ENCODE measurements at places on chromosomes 7 and 10. TPM values are rescaled to one million over a fixed set of nuclear protein-coding genes. Genes with fewer than 3 reads are reported as not detected.

The PKD2L1 gene
- not detected for polyA plus RNA-seq

The SYT15B gene
- 2.0 TPM for polyA plus RNA-seq

The C10orf105 gene
- 1.1 TPM for polyA plus RNA-seq

The TAF6 gene
- 18.2 TPM for polyA plus RNA-seq

The SPDYE16 gene
- not detected for polyA plus RNA-seq

The ASB10 gene
- polyA plus RNA-seq = not detected

The CCL24 gene
- not detected for polyA plus RNA-seq

The GRM3 gene
- polyA plus RNA-seq = not detected

The SLC13A1 gene
- not detected for polyA plus RNA-seq

GRCh38 chr10:59654007-59654406 lies 55.6 kb downstream of the SLC16A9 start:
- DNase-seq = no peak

GRCh38 chr7:12647364-12648219 lies 39.8 kb upstream of the ARL4A start:
- no peak for DNase-seq

DNA sequence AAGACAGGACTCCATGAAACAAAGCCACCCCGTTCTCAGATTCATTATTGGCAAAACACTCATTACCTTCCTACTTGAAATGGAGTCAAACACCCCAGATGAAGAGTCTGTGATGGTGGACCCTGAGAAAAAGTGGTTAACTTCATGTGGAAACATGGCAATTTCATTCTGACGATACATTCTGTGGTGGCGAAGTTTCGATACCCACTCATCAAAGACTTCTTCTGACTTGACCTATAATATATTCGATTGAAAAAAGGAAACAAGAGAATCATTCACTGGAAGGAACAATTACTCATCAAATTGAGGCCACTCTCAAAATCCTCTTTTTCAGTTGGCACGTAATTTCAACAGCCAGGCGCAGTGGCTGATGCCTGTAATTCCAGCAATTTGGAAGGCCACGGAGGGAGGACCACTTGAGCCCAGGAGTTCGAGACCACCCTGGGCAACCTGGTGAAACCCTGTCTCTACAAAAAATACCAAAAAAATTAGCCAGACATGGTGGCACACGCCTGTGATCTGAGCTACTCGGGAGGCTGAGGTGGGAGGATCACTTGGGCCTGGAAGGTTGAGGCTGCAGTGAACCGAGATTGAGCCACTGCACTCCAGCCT lies 108.8 kb upstream of the GSDME start:
- DNase-seq = no peak

DNA sequence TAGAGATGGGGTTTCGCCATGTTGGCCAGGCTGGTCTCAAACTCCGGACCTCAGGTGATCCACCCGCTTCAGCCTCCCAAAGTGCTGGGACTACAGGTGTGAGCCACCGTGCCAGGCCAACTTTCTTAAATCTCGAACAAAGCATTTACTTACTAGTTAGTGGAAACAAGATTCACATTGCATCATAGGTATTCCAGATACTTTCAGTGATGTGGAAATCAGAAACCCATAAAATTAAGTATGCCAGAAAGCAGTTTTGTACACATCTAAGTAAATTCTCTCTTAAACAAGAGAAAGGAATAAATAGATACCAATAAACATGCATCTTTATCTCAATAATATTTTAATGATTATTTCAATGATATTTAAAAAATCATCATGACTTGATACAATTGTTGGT lies 75.5 kb downstream of the DGKI start:
- peak; percentile 42 for DNase-seq

DNA sequence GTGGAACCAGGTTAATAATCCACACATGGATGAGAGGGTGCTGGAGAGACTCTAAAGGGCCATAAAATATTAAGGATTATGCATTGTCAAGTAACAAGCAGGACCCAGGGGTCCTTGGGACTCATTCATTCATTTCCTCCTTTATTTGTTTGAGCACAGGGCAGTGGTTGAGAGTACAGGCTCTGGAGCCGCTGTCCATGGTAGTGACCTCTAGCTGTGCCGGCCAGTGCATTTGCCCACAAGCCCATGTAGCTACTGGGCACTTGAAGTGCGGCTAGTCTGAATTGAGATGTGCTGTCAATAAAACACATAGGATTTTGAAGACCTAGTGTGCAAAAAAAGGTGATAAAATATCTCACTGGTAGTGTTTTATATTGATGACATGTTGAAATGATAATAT lies 137.6 kb downstream of the C10orf105 start:
- DNase-seq = no peak

- DNase-seq = no peak
Observed at GRCh38 chr10:96921655-96922054, 89.6 kb downstream of the LCOR start.

- DNase-seq = no peak
Observed at GRCh38 chr10:81177651-81178244, 640.0 kb downstream of the SH2D4B start.

- no peak for DNase-seq
Observed at GRCh38 chr7:11297764-11298163, 324.1 kb downstream of the PHF14 start.

DNA sequence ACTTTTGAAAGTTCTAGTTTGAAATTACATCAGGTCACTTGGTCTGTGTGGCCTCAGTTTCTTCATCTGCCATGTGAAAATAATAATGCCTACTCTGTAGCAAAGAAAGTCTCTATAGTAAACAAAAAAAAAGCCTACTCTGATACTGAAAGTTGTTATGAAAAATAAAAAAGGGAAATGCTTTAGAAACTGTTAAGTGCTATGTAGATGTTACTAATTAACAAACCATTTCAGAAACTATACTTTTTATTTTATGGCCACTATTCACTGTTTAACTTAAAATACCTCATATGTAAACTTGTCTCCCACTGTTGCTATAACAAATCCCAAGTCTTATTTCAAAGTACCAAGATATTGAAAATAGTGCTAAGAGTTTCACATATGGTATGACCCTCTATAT lies 50.6 kb downstream of the CFTR start:
- DNase-seq = no peak

DNA sequence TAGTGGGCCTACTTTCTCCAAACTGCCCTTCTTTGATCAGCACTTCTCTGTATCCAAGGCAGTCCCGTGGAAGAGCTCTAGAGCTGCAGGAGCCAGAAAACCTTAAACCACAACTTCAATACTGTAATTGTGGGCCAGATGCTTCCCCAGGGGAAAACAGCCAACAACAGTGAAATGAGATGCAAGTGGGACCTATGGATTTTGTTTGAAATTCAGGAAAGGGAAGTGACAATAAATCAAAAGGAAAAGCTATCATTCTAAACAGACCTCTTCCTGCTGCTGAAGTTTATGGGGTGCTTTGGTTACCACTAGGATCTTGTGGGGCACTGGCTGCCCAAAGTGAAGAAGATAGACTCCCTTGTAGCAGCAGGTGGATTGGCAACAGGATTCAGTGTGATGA lies 1031.7 kb downstream of the LRMDA start:
- no peak for DNase-seq

DNA sequence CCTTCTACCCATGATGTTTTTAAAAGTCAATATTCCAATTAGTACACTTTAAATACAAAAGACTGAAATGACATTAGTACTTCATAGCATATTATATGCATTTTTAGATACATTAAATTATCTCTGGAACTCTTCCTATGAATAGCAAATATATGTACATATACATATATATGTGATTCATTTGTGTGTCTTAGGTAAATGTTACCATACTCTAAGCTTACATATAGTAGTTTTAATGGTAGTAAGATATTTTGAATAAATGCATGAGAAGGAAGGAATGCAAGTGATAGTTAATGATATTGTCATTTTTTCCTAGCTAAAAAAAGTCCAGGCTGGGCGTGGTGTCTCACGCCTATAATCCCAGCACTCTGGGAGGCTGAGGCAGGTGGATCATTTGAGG lies 46.0 kb upstream of the CSTF2T start:
- no peak for DNase-seq

- no peak for DNase-seq
Observed at GRCh38 chr7:24113506-24113905, 170.5 kb upstream of the NPY start.

GRCh38 chr7:108201766-108202165 lies 71.6 kb upstream of the LAMB4 start:
- DNase-seq = no peak

DNA sequence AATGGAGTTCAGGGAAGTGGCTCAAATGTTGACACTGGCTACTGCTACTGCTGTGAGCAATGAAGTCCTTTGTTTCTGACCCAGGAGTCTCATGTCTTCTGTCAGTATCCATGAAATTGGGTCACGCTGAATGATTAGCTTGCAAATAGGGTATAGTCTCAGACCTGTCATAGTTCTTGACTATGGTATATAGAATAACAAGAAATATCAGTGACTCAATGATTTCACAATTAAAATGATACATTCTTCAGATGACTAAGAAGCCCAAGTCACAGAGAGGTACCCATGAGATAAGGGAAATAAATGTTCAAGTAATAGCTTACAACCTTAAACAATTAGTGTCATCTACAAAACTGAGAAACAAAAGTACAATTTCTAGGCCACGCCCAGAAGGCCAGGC lies 89.3 kb downstream of the LYZL2 start:
- no peak for DNase-seq
